Lung (tissue), 17 donors: ENCODE measurements at places on chromosomes 7 and 10. TPM values are rescaled to one million over a fixed set of nuclear protein-coding genes. Genes with fewer than 3 reads are reported as not detected.

ARHGAP21 gene
- total RNA-seq: 72.3 TPM

LRRC18 gene
- total RNA-seq: 4.5 TPM

TSPAN13 gene
- total RNA-seq: 143 TPM

AKR1C4 gene
- total RNA-seq: not detected

TFR2 gene
- 1.7 TPM for total RNA-seq

FANK1 gene
- 16.8 TPM for total RNA-seq

TACC2 gene
- total RNA-seq: 43.3 TPM

CUBN gene
- 1.7 TPM for total RNA-seq

ITGA8 gene
- total RNA-seq: 22.5 TPM

FAM241B gene
- 1.5 TPM for total RNA-seq

SH2D4B gene
- 0.28 TPM for total RNA-seq

TCERG1L gene
- total RNA-seq: 0.09 TPM

GPR26 gene
- not detected for total RNA-seq

AP3M1 gene
- 30.6 TPM for total RNA-seq

FKBP6 gene
- 1.5 TPM for total RNA-seq

TAS2R40 gene
- not detected for total RNA-seq

IRF5 gene
- total RNA-seq: 34.1 TPM

TAC1 gene
- total RNA-seq: not detected

OLAH gene
- total RNA-seq: 4.6 TPM

CALY gene
- total RNA-seq: not detected

NPFFR1 gene
- total RNA-seq: 0.12 TPM

TACR2 gene
- 0.28 TPM for total RNA-seq

CRYGN gene
- 0.28 TPM for total RNA-seq

PDGFA gene
- total RNA-seq: 40.6 TPM

ICA1 gene
- 54.6 TPM for total RNA-seq

H2AZ2 gene
- total RNA-seq: 106 TPM

IL2RA gene
- 5.7 TPM for total RNA-seq

SEMA3E gene
- 23.5 TPM for total RNA-seq

EN2 gene
- 0.06 TPM for total RNA-seq

RPEL1 gene
- total RNA-seq: not detected

TFAM gene
- total RNA-seq: 27.0 TPM

ZNF511 gene
- 53.5 TPM for total RNA-seq

TDRD1 gene
- 0.25 TPM for total RNA-seq

PDE6C gene
- not detected for total RNA-seq

TSPAN12 gene
- total RNA-seq: 21.1 TPM

PNLIPRP3 gene
- total RNA-seq: not detected

TCAF2 gene
- 2.6 TPM for total RNA-seq

NFKB2 gene
- total RNA-seq: 52.8 TPM

TMEM139 gene
- 12.2 TPM for total RNA-seq

FXYD4 gene
- 3.9 TPM for total RNA-seq

FRA10AC1 gene
- 38.9 TPM for total RNA-seq

AKR1E2 gene
- 7.5 TPM for total RNA-seq

SMO gene
- total RNA-seq: 19.3 TPM

ODAD2 gene
- 12.1 TPM for total RNA-seq

NPY4R2 gene
- total RNA-seq: 2.9 TPM

CYP26C1 gene
- not detected for total RNA-seq

LMOD2 gene
- total RNA-seq: 1.1 TPM

STK31 gene
- total RNA-seq: 0.86 TPM

ASIC3 gene
- 0.37 TPM for total RNA-seq

OPN4 gene
- total RNA-seq: not detected
